OCI-LY7 (cell line): ENCODE measurements at places on chromosomes 7 and 10. TPM values are rescaled to one million over a fixed set of nuclear protein-coding genes. Genes with fewer than 3 reads are reported as not detected.

PPP1R9A gene
- total RNA-seq: not detected in 2 replicates

MYOZ1 gene
- total RNA-seq: not detected in 2 replicates

- DNase-seq: peak; percentile 42
These were observed 52.8 kb downstream of the NRF1 start for GRCh38 chr7:129664029-129665012.

ELOVL3 gene
- 0.48 TPM in 1 of 2 replicates, not detected in the other for total RNA-seq

- no peak for DNase-seq
These were observed 230.9 kb downstream of the GRM8 start for GRCh38 chr7:127021857-127022256.

GRCh38 chr7:107882766-107883165, 8.2 kb upstream of the DLD start:
- no peak for DNase-seq

DNA sequence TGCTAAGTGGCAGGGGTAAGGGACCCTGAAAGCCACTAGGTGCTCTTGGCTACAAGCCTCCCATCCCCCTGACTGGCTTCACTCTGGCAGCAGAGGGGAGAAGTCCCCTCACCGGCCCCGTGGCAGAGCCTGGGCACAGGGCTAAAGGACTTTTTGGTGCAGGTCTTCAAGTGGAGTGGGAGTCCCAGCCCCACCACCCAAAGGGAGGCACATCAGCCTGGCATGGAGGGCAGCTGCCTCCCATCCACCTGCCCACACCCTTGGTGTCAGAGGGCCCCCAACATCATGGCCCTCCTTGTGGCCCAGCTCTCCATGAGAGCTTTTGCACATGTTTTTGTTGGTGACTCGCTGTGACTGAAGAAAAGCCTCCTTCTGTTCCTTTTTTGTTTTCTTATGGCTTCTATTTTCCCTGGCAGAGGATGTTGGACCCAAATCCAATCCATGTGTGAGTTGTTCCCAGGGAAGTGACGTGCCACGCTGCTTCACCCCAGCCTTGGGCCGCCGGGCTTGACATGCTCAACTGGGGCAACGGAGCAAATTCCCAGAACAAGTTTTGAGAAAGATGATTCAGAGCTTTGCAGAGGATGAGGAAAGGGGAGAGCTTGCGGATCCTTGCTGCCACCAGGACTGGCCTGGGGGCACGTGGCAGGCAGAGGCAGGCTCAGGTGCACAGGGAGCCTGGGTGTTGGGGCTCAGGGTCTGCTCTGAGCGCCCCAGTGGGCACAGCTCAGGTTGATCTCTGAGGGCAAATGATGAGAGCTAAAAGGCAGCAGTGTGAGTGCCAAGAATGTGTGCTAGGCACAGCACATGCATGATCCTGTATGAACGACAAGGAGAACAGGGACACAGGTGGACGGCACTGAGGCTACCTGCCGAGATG, 1.9 kb upstream of the AEBP1 start:
- DNase-seq: no peak

GRM8 gene
- total RNA-seq: not detected in 2 replicates

- peak; percentile 68 for DNase-seq
These were observed 68.1 kb downstream of the SCRN1 start for GRCh38 chr7:29921404-29922010.
